SJSA1 (cell line): ENCODE measurements at places on chromosomes 1 and 21. TPM values are rescaled to one million over a fixed set of nuclear protein-coding genes. Genes with fewer than 3 reads are reported as not detected.
A peak's percentile ranks its signal among the peaks of the same experiment; 100 is the strongest.

Gene CLEC20A
- total RNA-seq = not detected in 2 replicates

DNA sequence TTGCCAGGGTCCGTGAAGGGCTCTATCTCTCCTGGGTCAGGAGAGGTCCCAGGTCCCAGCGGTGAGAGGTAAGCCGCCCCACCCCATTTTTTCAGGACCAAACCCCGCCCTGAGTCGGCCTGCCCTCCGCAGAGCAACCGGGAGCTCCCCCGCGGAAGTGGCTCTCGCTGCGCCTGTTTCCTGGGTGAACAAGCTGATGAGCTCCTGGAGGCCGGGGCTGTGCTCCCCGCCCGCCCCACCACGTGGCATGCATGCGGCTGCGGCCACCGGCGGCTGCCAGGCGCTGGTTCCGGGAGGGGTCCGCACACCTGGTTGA lies 32.0 kb downstream of the ZBTB17 start:
- peaks cover 20% of the 10 kb centered on the region for H3K4me1 ChIP-seq
- DNase-seq = peak; percentile 44
- H3K36me3 ChIP-seq = peaks cover 89% of the 10 kb centered on the region
- H3K27ac ChIP-seq = no peak overlapping the region

DNA sequence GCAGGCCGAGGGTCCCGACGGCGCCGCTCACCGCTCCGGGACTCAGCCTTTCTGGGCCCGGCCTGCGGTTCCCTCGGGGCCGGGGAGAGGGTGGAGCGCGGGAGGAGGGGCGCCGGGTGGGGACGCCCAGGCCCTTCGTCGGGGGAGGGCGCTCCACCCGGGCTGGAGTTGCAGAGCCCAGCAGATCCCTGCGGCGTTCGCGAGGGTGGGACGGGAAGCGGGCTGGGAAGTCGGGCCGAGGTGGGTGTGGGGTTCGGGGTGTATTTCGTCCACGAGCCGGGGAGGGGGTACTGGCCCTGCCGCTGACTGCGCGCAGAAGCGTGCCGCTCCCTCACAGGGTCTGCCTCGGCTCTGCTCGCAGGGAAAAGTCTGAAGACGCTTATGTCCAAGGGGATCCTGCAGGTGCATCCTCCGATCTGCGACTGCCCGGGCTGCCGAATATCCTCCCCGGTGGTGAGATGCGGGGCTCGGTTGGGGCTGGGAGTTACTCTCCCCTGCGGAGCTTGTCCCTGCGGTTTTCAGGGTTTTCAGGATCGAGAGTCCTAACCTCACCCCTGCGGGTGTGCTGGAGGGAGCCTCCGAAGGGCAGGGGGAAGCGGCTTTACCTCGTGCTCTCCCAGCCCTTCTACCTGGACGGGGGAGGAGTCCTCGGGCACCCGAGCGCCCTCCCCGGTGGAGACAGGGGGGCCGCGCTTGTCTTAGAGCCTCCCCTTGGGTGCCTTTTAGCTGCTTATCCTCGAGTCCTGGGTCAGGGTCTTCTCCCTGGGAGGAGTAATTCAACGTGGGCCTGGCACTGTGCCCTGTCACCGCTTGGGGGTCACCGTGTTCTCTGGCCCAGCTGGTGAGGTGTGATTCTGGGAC lies 2.1 kb downstream of the SAMD11 start:
- no peaks in the 10 kb centered on the region for H3K27me3 ChIP-seq
- peaks cover 44% of the 10 kb centered on the region for H3K4me1 ChIP-seq
- H3K27ac ChIP-seq = no peak overlapping the region
- peaks cover 79% of the 10 kb centered on the region for H3K36me3 ChIP-seq
- peak overlapping the region; percentile 93 for H3K4me3 ChIP-seq

Gene IL6R
- 22.4 and 32.6 TPM in 2 replicates for total RNA-seq
